ENCODE measurements at places on chromosomes 4 and X.

DNA sequence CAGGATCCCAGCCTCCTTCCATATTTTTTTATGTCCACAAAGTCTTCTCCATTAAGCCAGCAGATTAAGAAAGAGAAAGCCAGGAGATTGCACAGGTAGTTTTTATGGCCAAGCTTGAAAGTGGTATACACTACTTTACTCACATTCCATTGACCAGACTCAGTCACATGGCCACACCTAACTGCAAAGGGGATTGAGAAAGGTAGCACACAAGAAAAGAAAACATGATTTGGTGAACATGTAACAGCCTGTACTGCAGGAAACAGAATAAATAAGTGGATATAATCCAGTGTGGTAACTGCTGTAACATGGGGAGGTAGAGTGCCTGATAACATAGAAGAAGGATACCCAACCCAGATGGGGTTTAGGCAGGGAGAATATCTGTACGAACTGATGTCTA is 43.9 kb downstream of the HOPX start:
- DNase-seq, result no peak

GRCh38 chrX:103440621-103441020 is 64.3 kb downstream of the BEX3 start:
- DNase-seq, result no peak

DNA sequence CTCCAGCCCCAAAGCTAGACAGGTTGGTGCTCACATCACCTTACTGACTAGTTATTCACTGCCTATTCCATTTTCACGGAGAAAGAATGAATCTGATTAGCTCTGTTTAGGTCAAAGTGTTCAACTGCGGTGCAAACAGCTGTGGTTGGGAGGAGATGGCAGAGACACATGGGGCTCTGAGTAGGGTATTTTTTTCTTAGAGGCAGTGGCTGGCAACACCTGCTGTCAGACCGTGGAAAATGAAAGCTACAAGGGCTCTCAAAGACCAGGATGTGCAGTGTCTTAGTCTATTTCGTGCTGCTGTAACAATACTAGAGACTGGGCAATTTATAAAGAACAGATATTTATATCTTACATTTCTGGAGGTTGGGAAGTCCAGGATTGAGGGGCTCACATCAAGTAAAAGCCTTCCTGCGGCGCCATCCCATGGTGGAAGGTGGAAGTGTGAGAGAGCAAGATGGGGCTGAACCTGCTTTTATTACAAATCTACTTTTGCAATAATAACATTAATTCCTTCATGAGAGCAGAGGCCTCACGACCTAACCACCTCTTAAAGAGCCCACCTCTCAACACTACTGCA is 10.6 kb downstream of the NYX start:
- no peak for DNase-seq

DNA sequence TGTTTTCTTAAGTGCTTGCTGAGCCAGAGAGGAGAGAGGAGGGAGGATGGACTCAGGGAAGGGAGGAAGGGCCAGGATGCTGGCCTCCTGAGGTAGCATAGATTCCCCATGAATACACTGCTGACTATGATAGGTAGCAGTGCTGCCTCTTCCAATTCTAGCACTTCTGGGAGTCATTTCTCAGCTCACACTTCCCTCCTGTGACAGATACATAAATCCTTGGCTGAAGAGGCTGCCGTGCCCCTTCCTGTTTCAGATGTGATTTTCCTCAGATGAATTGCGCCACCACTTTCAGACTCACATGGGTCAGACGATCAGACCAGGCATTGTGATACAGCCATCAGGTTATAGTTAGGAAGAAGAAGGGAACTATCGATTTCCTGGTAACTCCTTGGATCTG is 22.4 kb downstream of the TSC22D3 start:
- no peak for DNase-seq

GRCh38 chr4:145907390-145907789 is 31.2 kb downstream of the ZNF827 start:
- no peak for DNase-seq

DNA sequence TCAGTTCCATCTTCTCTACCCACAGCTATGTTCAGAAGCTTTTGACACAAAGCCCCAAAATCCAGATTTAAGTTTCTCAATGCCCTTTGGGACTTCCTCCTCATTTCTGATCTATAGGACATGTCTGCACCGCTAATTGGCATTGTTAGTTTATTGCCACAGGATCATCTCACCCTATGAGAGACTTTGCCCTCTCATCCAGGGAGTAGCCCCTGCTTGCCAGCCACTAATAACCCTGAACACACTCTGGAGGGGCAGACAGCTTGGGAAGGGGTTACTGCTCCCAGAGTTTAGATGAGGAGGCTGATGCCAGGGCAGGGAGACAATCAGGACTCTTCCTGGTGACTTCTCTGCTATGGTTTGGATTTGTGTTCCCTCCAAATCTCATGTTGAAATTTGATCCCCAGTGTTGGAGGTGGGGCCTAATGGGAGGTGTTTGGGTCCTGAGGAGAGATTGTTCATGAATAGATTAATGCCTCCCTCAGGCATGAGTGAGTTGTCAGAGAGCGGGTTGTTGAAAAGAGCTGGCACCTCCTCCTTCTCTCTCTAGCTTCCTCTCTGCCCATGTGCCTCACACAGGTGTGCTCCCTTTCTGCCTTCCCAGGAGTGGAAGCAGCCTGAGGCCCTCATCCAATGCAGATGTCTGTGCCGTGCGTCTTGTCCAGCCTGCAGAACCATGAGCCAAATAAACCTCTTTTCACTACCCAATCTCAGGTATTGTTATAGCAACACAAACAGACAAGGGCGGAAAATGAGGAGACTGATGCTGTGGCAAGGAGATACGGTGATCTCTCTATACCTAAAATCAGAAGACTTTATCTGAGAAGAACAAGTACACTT is 3.6 kb upstream of the SCARB2 start:
- no peak for DNase-seq

DNA sequence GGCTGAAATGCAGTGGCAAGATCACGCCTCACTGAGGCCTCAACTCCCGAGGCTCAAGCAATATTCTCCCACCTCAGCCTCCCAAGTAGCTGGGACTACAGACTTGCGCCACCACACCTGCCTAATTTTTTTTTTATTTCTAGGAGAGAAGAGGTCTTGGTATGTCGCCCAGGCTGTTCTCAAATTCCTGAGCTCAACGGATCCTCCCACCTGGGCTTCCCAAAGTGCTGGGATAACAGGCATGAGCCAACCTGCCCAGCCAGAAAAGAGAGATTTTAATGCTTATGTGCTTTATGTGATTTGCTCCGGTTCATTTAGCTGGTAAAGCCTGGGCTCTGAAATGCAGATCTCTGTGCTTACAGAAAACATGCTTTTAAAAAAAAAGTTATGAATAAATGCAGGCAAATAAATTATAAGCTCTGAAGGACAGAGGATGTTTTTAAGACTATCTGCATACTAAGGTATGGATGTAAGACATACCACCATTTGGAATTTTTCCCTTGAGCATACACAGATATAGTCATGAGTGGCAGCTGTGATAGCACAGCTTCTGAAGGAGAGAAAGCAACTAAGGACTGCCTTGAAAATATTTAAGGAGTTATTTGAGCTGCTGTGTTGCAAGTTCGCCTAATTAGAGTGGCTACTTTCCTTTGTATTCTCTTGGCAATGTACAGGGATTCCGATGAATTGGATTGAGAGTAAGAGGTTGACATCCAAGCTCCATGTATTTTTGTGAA is 13.8 kb downstream of the GUCY1B1 start:
- no peak for DNase-seq

DNA sequence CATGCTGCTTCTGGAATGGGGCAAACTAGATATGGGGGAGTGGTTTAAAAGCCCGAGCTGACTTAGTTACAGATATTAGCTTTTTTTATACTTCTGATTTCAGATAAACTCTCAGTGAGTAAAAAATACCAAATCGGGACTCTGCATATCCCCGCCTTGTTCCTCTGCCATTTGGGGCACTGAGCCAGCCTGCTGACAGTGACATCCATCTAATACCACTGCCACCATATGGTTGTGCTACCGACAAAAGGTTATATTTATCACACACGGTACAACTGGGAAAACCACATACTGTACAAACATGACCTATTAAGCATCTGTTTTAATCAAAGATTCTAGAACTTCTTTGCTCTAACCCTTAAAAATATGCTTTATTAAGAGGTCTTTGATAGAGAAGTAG is 78.7 kb downstream of the GALNT7 start:
- DNase-seq, result no peak

DNA sequence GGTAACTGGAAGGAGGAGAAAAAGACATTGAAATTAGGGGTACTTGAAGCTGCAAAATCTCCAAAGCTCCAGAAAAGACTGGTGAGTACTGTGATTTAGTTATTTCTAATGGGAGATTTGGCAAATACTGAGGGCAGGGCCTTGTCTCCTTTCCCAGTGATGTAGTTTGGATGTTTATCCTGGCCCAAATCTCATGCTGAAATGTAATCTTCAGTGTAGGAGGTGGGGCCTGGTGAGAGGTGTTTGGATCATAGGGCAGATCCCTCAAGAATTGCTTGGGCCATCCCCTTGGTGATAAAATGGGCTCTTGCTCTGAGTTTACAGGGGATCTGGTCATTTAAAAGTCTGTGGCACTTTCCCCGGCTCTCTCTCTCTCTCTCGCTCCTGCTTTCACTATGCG is 33.1 kb upstream of the GK start:
- no peak for DNase-seq

DNA sequence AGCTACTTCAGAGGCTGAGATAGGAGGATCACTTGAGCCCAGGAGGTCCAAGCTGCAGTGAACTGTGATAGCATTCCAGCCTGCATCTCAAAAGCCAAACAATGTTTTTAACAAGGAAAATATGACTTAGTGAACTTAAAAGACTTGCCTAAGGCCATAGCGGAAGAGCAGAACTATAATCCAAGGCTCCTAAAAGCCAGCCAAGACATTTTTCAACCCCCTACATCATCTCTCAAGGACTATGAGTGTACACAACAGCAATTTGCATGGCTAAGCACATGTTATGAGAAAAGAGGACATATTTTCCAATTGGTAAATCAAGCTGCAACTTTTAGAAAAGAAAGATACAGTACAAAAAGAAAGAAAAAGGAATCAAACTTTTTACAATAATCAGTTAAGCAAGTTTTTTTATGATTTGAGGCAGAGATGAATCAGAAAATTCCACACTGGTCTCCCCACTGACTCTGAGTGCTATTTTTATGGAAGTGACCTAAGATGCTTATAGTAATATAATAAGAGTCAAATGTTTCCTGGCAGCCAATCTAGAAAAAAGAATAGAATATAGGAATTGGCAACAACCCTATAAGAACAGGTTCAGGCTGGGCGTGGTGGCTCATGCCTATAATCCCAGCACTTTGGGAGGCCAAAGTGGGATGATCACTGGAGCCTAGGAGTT is 9.8 kb upstream of the ACOT9 start:
- no peak for DNase-seq

- DNase-seq, result no peak
Observed at GRCh38 chr4:4455210-4455865, 68.4 kb downstream of the NSG1 start.

DNA sequence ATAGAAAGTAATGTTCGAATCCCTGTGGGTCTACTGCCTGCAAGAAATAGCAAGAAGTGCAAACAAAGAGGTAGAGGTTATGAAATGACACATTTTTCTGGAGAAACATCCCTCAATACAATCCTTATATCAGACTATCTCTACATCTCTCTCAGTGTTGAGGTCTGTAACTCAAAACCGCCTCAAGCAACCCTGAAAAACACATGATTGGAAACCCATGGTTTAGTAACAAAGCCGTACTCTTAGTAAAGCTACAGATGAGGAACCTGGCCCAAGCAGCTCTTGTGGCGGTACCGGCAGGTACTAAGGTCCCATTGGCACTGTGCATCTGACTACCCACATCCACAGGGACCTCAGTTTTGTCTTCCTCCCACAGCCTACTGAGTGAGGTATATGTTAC is 53.9 kb downstream of the IRF2 start:
- DNase-seq, result no peak

DNA sequence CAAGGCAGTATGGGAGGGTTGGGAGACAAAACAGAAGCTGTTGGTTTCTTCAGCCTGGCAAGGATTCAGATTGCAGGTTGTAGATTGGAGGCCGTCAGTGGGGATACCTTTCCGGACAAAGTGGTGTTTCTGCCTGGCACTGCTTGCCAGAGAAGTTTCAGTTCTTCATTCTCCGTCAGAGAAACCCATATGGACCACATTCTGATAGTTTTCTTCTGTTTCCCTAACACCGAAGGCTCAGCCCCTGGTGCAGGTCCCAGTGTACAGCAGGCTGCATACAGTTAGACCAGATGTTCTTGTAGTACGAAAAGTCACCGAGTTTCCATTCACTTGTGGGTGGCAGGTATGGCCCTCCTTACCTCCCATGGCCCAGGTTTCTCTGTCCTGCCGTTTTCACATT is 107.3 kb downstream of the PTTG2 start:
- DNase-seq, result no peak

DNA sequence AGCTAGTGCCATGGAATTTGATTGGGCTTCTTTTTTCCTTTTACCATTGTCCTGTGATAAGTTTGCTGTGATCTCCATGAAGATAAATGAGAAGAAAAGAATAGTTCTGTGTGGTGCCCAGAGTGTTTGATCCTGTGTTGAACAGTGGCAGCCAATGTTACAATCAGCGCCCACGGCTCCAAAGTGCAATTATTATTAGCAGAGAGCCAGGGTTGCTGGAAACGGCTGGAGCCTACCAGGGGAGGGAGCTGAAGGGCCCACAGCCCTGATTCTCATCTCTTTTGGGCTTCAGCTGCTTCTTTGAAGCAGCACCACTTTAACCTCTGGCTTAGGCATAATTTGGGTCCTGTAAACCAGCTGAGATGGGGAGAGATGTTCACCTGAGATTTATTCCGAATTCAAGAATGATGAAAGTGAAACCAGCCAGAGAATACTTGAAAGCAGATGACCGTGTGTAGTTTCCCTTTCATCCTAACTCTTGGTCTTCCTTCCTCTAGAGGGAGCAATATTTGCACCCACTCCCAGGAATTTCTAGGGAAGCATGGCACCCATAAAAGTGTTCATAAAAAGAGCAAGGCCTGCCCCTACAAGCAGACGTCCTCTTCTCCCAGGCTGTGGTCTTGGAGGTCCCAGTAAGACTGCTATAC is 298.3 kb downstream of the EVC2 start:
- no peak for DNase-seq
